ENCODE measurements at places on chromosomes 4 and X.
A peak's percentile ranks its signal among the peaks of the same experiment; 100 is the strongest.

DNA sequence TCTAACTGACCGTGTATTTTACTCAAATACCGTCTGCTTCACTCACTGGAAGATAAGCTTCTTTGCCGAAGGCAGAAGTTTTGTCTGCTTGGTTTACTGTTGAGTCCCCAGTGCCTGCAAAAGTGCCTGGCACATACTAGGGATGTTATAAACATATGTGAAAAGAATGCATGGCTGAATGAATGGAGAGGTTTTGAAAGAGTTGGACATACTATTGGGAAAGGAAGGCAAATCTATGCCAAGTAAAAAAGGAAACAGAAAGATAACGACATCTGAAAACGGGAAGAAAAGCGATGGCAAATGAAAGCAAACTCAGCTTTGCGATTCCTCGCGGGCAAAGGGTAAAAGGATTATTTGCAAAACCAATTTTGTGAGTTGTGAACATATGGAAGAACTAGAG lies 21.7 kb downstream of the ADGRG2 start:
- DNase-seq, result no peak

- peak; percentile 29 for DNase-seq
Measured at GRCh38 chr4:1981251-1982058, 27.3 kb downstream of the NELFA start.

DNA sequence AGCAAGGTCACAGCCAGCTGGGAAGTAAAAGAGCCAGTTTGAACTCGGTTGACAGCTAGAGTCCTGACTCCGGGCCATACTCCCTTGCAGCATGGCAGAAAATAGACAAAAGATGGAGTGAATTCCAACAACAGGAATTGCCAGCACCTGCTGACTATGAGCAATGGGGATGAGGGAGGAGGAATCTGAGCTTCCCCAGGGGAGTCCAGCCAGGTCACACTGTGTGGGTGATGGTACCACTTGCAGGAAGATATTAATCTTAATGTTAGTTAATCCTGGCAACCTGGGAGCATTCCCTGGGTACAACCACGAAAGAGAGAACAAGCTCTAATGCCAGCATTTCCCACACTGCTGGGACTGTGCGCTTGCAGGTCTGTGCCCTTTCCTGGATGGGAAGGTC lies 48.1 kb upstream of the S100G start:
- no peak for DNase-seq

DNA sequence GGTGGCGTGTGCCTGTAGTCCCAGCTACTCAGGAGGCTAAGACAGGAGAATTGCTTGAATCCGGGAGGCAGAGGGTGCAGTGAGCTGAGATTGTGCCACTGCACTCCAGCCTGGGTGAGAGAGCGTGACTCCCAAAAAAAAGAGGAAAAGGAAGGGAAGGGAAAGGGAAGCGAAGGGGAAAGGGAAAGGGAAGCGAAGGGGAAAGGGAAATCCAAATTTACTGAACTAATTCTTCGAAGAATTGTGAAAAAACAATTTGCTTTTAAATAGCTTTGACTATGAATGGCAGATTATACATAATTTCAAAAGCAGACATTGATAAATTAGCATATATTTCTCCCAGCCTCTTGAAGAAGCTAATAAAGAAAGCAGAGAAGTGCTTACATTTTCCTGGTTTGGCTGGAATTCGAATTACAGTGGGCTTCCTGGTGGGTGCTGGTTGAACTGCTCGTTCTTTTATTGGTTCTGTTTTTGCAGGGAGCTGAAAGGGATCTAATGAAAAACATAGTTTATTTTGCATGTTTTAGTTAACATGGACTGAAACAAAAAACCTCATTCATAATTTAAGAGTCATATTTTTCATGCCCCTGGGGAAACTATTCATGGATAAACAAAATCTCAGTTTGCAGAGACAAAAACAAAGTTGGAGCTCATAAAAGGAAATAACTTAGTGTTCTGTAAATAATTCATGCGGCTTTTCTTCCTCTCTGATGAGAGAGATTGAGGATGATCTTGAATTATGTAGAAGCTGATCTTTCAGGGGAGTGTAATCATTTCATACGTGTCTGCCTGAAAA lies 66.0 kb downstream of the RPS3A start:
- no peak for DNase-seq

DNA sequence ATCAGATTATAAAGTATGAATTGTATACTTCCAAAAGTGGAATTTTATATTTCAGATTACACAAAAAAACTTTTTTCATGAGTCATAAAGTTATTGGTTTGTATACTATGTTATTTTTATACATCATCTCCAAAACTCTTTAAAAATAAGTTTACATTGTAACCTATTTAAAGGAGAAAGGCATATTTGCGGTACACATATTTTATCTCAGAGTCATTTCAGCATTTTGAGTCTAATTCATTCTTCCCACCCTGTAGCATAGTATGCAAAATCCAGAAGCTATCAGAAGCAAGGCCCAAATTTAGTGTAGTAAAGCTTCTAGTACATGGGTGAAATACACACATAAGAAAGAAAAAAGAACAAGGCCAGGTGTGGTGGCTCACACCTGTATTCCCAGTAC lies 80.3 kb downstream of the AWAT2 start:
- DNase-seq, result no peak

DNA sequence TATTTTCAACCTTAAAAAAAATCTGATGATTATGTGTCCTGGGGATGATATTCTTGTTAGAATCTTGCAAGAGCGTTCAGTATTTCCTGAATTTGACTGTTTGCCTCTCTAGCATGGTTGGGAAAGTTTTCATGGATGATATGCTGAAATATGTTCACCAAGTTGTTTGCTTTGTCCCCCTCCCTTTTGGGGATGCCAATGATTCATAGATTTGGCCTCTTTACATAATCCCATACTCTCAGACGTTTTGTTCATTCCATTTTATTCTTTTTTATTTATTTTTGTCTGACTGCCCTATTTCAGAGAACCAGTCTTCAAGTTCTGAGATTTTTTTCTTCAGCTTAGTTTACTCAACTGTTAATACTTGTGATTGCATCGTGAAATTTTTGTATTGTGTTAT lies 415.1 kb downstream of the FAM47B start:
- no peak for DNase-seq

- DNase-seq, result peak; percentile 63
Measured at GRCh38 chr4:188175288-188175687, 36.0 kb downstream of the TRIML1 start.

DNA sequence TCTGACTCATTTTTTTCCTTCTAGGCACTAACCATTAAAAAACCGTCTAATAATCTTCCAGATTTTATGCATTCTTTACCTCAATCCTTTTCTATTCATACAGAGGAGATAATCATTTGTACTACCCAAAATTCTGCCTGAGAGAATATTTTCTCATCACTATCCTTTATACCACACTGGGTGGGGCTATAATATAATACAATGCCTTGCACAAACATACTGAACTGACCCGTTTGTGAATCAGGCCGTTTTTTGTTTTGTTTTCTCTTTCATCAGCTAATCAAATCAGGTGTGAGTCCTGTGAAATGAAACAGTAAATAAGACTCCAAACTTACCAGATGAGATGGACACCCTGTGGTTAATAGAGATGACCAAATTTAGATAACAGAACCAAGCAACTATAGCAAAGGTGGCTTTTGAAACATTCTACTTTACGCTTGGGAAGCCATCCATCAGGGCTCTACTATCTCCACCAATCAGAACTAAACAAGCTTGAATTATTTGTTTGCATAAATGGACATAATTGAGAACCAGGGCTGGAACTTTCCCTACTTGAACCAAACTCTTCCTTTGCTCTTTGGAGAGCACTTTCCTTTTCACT lies 573.0 kb downstream of the GABRG1 start:
- no peak for DNase-seq

GRCh38 chrX:9788911-9789310 lies 2.7 kb downstream of the SHROOM2 start:
- no peak for DNase-seq

DNA sequence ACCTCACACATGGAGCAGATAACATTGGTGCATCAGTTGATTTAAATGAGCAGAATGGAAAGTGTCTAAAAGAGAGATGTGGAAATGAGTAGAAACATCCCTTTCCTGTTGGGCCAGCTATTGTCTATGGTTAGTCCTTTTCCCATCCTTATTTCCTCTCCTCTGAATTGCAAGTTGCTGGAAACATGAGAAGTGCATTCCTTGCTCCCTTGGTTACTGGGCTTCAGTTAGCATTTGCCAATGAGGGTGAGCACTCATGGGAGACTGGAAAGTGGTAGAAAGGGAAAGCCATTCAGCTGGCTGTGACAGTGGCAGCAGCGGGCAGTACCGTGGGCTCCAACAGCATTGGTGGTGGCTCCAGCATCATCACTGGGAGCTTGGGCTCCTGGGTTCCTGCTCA lies 96.0 kb upstream of the IGFBP7 start:
- no peak for DNase-seq

DNA sequence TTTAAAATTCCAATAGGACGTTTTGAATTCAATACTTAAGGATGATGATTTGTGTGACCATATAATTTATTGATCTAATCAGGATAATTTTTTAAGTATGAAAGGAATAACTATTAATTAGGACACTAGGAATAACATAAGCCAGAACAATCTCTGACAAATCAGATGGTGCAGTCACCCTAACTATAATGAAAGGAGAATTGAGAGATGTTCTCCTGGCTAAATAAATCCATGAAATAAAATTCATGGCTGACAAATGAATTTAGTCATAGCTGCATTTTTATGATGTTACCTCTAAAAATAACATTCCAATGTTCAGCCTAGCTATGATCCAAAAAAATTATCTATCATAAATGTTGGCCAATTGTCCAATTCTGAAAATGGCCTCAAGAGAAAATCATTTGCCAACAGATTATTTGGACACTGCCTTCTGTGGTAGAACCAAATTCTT lies 190.6 kb upstream of the NEIL3 start:
- no peak for DNase-seq

DNA sequence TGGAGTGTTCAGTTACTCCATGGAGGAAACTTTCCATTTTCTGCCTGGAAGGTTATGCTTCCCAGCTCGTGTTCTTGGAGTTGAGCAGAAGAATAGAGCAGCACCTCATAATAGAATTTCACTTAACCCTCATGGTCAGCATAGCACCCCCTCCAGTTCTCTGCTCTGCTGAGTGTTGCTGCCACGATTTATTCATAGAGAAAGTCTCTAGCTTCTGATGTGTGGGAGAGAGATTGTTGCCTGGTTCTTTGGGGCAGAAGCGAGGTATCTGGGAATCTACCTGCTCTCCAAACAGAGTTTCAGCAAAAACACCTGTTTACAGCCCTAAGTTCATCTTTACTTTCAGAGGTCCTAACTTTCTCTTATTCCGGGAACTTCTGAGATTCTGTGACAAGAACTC lies 3.9 kb upstream of the DTHD1 start:
- DNase-seq, result no peak

GRCh38 chrX:13411496-13412207 lies 91.8 kb upstream of the ATXN3L start:
- DNase-seq, result no peak

GRCh38 chr4:38281371-38282071 lies 321.3 kb downstream of the PTTG2 start:
- peak; percentile 46 for DNase-seq

- no peak for DNase-seq
Measured at GRCh38 chr4:90189178-90189577, 62.0 kb downstream of the CCSER1 start.

GRCh38 chr4:5730993-5731990 lies 20.3 kb downstream of the EVC start:
- no peak for DNase-seq

DNA sequence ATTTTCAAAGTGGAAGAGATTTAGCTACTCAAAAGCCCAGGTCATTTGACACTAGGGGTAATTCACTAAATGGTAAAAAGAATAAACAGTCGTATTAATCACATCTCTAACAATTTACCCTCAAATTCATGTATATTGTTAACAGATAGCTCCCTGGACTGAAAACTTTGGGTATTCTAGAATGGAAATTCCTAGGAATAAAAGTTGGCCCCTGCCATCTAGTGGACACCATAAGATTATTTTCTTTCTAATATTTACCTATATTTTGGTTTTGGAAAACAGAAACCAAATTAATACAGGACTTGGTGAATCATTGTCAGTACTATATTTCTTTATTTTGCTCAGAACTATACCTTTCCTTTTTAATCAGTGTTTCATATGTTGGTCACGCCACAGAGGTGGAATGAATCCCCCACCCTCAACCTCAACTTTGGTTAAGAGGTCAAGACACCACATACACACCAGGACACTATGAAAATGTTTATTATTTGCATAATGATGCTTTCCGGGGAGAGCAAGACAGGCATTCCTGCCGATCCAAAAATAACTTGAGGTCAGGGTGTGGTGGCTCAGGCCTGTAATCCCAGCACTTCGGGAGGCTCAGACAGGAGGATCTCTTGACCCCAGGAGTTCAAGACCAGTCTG lies 96.2 kb upstream of the APOOL start:
- DNase-seq, result no peak

DNA sequence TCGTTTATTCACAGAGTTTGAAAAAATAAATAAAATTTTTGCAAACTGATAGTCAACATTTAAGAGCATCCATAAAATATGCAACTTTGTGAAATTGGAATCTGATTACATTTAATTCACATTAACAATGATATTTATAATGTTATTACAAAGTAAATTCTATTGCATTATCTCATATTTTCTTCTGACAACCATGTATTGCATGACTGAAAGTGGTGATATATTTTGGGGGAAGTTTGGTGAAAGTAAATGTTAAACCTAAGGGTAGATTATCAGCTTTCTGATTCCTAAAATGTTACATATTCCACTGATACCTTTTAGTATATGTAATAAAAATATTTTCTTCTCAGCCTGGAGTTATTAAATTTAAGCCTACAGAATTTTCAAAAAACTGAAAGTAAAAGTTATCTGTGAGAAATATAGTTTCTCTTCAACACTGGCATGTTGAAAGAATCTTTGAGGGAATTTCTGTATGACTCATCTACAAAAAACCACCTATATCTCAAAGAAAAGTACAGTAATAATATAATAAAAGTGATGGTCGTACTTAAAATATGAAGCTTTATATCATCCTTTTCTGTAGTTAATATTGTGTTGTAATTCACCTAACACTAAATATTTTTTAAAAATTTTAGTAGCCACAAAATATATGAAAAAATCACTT lies 1179.6 kb upstream of the PCDH7 start:
- peak; percentile 3 for DNase-seq

GRCh38 chrX:45697591-45697990 lies 496.9 kb upstream of the DIPK2B start:
- peak; percentile 81 for DNase-seq

GRCh38 chr4:113607147-113607720 lies 154.3 kb downstream of the CAMK2D start:
- no peak for DNase-seq
